Right atrium auricular region (tissue), 2 donors: ENCODE measurements at places on chromosomes 4 and X. TPM values are rescaled to one million over a fixed set of nuclear protein-coding genes. Genes with fewer than 3 reads are reported as not detected.

DMP1 gene
- total RNA-seq: not detected

MSANTD1 gene
- total RNA-seq: not detected

DDX53 gene
- not detected for total RNA-seq

UCP1 gene
- total RNA-seq: not detected

SH3TC1 gene
- total RNA-seq: 13.9 TPM

VCX3B gene
- total RNA-seq: not detected

CXCL6 gene
- total RNA-seq: 0.44 TPM

MCF2 gene
- total RNA-seq: 1.1 TPM

RS1 gene
- not detected for total RNA-seq

MGAT4D gene
- total RNA-seq: not detected

AFF2 gene
- 0.89 TPM for total RNA-seq

AVPR2 gene
- 2.3 TPM for total RNA-seq

UGT2B15 gene
- total RNA-seq: not detected

PLXNB3 gene
- total RNA-seq: 5.6 TPM

GRCh38 chr4:174464949-174465348, 57.3 kb downstream of the HPGD start:
- no peak for DNase-seq

GRCh38 chr4:67721315-67721769, 20.4 kb upstream of the UBA6 start:
- no peak for DNase-seq

- no peak for DNase-seq
Observed at GRCh38 chrX:135632353-135632752, 81.1 kb upstream of the CT45A1 start.

DNA sequence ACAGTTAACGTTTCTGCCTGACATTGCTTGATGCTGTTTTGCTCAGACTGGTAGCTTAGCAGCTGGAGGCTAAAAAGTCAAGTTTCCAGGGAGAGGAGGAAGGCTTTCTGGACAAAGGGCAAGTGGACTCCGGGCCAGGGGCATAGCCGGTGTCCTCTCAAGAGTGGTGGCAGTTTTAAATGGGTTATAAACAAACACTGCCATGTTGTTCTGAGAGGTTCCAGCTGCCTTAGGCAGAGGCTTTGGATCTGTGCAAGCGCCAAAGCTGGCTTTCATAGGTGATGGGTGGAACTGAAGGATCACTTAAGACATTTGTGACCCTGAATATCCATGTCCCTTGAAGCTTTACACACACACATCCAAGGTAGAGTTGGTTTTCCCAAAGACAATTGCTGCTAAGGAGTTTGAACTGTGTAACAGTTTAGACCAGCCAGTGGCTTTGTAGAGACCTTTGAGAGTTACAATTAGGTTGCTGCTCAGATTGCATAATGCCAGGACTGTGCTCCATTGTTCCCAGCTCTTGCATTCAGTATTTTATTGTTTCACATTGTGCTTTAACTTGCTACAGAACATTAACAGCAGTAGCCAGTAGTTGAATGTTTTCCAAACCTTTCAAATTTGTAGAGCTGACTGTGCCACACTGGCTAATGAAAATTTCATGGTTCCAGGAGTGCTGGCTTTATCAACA, 54.1 kb upstream of the AP1S2 start:
- DNase-seq: no peak

- DNase-seq: no peak
Observed at GRCh38 chr4:142549726-142550463, 296.2 kb downstream of the INPP4B start.

DNA sequence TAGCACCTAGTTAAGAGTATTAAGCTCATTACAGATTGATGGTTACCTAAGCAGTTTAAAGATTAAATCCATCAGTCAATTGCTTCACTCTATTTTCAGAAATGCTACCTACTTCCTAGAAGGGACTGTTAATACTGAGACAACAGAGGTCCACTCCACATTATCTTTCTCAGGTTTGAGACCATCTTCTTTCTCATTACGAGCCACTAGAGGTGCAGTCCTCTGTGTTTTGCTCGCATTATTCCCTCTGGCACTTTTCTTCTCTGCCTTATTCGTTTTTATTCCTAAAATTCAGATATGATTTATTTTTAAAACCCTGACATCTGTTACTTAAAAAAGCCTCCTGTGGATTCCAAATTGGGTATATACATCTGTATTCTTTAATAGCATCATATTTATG, 459.1 kb downstream of the FSTL5 start:
- no peak for DNase-seq

GRCh38 chr4:99507349-99507748, 3.5 kb upstream of the C4orf17 start:
- DNase-seq: no peak

- DNase-seq: no peak
Observed at GRCh38 chr4:40594261-40595178, 35.1 kb downstream of the RBM47 start.

DNA sequence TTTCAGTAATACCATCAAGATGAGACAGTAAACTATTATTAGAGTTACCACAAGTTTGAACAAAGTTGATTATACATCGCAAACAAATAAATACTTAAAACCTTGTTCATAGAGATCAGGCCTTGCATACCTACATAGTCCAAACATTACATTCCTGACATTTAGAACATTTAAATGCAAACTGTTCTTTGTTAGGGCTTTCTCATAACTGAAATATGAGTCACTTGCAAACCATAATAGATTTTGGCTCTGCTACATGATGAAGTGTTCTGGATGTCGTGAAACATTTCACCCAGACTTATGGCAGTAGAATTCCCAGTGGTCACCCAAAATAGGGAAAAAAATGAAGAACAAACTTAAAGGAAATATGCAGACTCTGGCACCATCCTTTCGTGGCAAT, 75.0 kb downstream of the FAT4 start:
- DNase-seq: no peak

DNA sequence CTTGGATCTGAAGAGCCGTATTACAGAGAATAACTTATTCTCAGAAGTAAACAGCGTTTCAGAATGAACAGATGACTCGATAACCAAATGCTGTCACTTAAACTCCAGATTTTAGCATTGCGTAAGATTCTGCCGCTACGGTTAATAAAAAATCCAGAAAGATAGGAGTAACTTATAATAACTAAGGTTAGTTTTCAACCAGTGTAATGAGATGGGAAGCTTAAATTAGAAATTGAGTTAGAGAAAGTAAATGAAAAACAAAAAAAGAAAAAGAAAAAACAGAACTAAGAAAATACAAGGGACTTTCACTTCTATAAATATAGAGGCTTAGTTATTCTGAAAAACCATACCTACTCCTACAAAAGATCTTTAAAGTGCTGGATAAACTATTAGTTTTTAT, 13.1 kb upstream of the PARM1 start:
- DNase-seq: no peak

DNA sequence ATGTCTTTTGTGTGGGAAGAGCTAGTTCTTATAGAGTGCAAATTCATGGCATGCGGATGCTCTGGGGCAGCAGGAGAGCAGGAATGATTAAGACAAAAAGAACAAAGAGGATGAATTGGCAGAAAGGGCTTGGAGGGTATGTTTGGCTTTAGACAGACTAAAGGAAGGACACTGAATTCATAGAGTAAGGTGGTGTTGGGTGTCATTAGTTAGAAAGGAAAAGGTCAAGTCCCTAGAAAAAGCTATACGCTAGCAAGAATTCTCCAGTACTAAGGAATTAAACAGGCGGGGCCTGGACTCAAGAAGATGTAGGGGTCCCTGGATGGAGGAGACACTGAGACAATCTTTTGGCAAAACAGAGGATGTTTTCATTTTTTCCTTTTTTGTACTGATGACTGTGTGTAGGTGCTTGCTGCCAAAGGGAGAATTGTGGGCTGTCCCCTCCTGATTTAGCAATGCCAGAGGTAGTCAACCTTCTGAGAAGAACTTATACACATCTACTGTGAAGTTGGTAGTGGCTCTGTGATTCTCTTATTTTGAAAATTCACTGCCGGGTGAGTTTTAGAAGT, 391.0 kb downstream of the SPRY1 start:
- DNase-seq: no peak

DNA sequence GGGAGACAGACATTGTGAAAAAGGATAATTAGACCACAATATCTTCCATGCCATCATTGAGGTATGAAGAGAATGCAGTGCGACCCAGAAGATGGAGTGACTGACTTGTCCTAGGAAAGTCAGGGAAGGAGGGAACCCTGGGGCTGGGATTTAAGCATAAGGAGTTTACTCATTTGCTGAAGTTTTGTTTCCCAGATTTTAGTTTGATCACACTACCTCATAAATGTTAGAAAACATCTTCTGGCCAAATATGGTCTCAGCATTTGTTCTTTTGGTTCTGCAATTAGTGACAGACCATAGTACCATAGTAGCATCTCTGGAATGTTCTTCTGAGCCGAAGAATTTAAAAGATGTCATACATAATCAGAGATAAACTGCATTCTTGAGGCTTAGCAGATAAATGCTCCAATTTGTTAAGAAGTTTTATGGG, 96.5 kb upstream of the PGRMC2 start:
- DNase-seq: no peak

DNA sequence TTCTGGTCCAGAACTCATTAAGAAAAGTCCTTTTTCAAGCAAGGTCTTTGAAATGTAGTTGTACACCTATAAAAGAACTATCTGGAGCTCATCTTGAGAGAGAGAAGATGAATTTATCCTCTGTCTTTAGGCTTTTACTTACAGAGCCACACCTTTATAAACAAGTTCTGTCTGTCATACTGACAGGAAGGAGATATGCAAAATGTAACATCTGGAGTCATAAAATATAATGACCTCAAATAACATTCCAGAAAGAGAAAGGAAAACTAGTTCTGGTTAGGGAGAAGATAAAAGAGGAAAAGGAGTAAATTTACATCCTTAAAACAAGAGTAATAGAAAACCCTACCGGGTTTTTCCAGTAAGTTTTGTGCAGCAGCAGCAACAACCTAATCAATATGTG, 1.3 kb downstream of the INPP4B start:
- no peak for DNase-seq

GRCh38 chr4:98603683-98604521, 54.5 kb downstream of the TSPAN5 start:
- no peak for DNase-seq

- DNase-seq: no peak
Observed at GRCh38 chr4:21046141-21046540, 345.9 kb downstream of the PACRGL start.

- DNase-seq: no peak
Observed at GRCh38 chrX:7444967-7445366, 297.0 kb upstream of the PUDP start.

DNA sequence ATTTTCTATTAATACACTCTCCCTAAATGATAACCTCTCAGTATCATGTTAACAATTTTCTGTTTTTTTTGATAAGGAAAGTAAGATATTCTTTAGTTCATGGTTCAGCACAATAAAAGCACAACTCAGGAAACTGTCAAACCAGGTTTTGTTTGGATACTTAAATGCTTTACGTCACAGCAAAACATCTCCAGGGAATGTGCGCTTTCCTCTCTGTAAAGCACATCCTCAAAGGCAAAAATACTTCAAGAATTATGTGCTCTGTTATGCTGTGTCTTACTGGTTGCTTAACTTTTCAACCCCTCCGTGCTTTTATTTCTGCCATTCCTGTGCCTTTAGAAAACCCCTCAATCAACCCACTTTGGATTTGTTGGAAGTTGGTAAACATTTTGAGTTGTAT, 27.8 kb downstream of the SNX25 start:
- DNase-seq: no peak

- DNase-seq: no peak
Observed at GRCh38 chr4:139554642-139554892, 1.5 kb downstream of the SETD7 start.

DNA sequence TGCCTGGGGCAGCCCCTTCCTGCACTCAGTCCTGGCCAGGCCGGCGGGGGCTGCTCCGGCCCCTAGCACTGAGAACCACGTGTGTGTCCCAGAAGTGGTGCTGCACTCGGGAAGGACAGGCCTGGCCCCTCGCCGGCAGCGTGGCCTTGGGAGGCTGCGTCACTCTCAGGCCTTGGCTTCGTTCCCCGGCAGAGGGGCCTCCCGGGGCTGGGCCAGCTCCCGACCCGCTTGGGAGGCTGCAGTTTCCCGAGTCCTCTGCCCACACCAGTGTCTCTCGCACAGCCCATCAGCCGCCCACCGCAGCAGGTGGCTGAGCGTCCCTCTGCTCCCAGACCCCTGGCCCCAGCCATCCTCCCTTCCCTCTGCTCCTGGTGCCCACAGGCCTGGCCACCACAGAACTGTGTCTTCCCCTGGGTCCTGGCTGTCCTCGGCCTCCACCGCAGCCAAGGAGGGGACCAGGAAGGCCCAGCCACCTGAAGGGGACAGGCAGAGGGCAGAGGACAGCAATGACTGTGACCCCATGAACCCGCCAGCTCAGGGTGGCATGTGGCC, 10.9 kb upstream of the CPLX1 start:
- DNase-seq: no peak
